Activated CD4-positive, alpha-beta T cell treated with anti-CD3 and anti-CD28 coated beads, Interleukin-2, amount 10 ng/mL, durations not matched to agents 24 days and 14 days (primary cell): ENCODE measurements at places on chromosomes 2 and 18. TPM values are rescaled to one million over a fixed set of nuclear protein-coding genes. Genes with fewer than 3 reads are reported as not detected.

CCDC150 gene
- total RNA-seq, result 18.2 and 21.1 TPM in 2 replicates

LHCGR gene
- not detected in 2 replicates for total RNA-seq

ARHGAP25 gene
- 37.8 and 42.2 TPM in 2 replicates for total RNA-seq

ZC3H6 gene
- total RNA-seq, result 4.9 and 6.2 TPM in 2 replicates

SIX2 gene
- not detected in 2 replicates for total RNA-seq

CABYR gene
- total RNA-seq, result 0.36 and 1.3 TPM in 2 replicates

IL1RN gene
- 3.0 and 3.3 TPM in 2 replicates for total RNA-seq

UGT1A7 gene
- total RNA-seq, result not detected in 2 replicates

MYOM1 gene
- 0.75 and 1.3 TPM in 2 replicates for total RNA-seq

FOXD4L1 gene
- total RNA-seq, result 0.17 and 0.30 TPM in 2 replicates

TMEM37 gene
- not detected in 2 replicates for total RNA-seq

PRSS56 gene
- not detected in 2 replicates for total RNA-seq

NETO1 gene
- total RNA-seq, result not detected in 2 replicates

HOXD4 gene
- total RNA-seq, result not detected in 2 replicates

KCNIP3 gene
- 0.28 TPM in 1 of 2 replicates, not detected in the other for total RNA-seq

CYP27A1 gene
- 0.09 TPM in 1 of 2 replicates, not detected in the other for total RNA-seq

CCDC74A gene
- 1.5 and 2.3 TPM in 2 replicates for total RNA-seq
